ENCODE measurements at places on chromosomes 12 and 14.

DNA sequence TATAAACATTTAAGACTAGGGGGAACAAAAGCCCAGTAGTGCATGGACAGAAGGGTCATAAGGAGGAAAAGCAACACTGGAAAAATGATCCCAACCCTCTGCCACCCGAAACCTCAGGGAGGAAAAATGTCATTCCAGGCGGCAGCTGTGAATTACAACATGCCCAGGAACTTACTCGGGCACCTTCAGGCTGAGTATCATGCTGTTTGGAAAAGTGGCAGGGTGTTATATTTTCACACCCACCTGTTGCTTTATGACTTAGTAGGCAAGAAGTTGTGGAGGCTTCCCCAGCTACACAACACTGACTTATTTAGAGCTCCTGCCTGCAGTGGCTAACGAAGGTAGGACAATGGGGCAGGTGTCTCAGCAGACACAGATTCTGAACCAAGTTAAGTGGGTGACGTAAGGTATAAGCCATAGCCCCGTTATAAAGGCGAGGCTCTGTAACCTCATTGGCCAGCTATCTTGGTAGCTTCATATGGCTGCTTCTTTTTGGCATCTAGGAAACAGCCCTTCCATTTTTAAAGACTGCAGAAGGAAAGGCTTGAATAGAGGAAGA is 96.1 kb upstream of the IFNG-AS1 start:
- DNase-seq = no peak

DNA sequence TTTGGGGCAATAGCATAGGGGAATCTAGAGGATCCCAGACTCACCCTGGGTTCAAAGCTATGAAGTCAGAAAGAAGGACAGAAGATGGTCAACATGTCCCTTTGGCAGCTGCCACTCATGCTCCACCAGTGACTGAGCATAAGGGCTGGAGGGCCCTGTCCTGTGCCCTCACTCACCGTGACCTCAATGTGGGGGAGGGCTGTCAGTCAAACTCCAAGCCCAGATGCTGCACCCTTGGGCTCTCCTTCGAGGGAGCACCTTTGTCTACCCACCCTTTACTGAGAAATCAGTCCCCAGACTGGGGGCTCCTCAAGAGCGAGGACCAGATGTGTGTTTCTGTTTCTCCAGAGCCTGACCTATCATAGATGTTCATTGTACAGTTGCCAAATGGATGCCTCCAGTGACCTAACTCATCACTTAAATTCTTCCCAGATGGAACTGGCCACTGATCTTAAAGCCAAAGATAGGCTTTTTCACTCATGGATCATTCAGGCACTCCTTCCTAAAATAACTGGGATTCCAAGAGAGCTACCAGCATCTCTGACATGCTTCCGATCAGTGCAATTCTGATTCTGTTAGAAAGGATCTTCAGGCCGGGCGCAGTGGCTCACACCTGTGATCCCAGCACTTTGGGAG is 27.2 kb upstream of the VSX2 start:
- no peak for DNase-seq

DNA sequence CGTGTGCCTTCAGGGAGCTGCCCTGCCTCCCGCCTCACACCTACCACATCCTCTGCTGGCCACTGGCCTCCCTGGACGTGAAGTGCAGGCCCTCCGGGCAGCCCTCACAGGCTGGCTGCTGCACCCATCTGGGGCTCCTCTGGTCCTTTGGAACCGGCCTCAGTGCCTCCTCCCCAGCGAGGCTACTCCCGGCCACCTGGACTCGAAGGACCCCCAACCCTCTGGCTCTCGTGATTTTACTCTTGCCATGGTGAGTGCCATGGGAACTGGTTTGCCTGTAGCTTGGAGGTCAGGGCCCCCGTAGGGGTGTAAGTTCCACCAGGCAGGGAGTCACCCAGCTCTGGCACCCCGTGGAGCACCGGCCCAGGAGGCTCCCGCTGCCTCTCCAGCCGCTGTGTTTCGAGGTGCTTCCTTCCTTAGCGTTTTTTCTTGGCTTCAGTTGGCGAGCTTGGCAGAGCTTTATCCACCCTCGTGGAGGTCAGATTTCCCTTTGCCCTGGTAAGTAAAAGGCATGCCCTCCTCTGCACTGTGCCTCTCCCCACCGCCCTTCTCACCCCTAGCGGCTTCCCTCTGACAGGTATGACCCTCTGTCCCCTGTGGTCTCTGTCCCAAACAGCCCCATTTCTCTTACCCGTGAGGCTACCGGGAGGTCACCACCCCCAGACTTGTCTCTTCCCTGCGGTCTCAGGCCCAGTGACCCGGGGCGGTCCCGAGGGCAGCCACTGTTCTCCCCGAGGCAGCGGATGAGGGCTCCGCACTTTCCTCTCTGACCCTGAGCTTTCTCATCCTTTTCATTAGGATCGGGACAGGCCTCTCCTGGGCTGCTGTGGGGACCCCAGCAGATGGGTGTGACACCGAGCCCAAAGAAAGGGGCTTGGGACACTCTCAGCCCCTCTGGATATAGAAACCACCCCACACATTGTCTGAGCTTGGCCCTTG is 203.1 kb upstream of the C14orf180 start:
- DNase-seq = no peak

DNA sequence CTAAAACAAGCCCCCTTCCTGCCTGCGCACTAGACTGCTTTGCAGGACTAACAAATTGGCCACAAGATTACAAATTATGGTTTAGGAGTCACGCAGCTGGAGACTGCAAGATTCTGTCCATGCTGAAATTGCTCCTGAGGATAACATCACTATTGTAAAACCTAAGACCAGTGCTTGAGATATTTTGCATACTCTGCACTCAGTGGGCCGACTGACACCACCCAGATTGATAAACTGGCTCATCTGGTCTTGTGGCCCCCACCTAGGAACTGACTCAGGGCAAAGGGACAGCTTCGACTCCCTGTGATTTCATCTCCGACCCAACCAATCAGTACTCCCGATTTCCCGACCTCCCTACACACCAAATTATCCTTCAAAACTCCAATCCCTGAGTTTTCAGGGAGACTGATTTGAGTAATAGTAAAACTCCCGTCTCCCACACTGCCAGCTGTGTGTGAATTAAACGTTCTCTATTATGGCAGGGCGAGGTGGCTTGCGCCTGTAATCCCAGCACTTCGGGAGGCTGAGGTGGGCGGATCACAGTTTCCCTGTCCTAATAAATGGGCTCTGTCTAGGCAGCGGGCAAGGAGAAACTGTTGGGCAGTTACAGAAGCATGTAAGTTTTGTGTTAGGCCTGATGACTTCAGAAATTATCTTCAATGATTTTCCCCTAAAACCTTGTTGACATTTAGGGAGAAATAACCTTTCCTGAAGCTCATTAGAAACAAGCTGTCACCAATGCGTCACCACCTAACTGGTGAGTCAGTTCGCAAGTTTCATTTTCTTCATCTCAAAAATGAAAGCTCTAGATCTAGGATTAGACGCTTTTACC is 5.3 kb upstream of the UBC start:
- peak; percentile 64 for DNase-seq

DNA sequence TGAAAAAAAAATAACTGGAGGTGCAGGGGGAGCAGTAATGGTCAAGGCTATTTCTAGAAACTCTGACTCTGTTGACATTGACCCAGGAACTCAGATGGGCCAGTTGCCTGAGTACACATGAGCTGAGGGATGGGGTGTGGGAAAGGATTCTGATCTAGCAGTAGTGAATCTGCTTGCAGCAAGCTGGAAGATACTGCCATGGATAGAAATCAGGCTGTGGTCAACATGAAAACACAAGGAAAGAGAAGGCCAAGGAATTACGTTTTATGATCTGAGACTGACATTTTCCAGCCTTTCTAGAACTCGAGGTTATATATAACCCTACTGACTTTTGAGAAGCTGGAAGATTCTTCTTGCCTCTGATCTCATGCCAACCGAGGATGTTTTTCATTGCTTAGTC is 90.0 kb downstream of the ANO6 start:
- DNase-seq = no peak

- no peak for DNase-seq
Observed at GRCh38 chr12:109952160-109952858, 43.9 kb downstream of the GIT2 start.

Data from iris pigment epithelial cell (primary cell).